Transverse colon (tissue), 4 donors: ENCODE measurements at places on chromosomes 7 and 10.

DNA sequence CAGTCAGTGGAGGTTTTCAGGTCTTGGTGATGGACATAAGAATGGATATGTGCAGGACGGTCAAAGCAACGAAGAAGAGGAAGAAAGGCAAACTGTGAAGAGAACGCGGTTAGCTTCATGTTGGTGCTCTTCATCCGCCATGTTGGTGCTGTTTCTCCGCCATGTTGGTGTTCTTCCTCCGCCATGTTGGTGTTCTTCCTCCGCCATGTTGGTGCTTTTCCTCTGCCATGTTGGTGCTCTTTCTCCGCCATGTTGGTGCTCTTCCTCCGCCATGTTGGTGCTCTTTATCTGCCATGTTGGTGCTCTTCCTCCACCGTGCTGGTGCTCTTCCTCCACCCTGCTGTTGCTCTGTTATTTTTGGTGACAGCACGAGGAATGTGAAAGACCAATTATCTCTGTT, 95.4 kb downstream of the DOCK1 start:
- DNase-seq, result no peak

- DNase-seq, result peak; percentile 56
Observed at GRCh38 chr7:6232534-6232933, 39.9 kb downstream of the CYTH3 start.

GRCh38 chr10:71372882-71373495, 23.7 kb upstream of the CDH23 start:
- DNase-seq, result no peak

DNA sequence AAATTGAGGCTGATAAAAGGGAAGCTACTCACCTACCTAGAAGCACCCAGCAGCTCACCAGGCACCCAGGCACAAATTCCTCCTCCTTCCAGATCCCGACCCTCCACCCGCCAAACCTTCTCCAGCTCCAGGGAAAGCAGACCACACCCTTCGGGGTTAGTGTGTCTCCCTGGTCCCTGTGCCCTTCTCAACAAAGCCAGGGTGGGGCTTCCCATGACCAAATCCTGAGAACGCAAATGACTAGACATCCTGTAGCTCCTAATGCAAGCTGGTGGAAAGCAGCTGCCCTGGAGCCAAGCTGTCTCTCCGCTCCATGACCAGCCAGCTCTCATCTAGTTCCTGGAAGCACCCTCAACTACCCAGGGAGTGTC, 4.4 kb downstream of the TBX20 start:
- DNase-seq, result no peak
